ENCODE measurements at places on chromosomes 1 and 21.

DNA sequence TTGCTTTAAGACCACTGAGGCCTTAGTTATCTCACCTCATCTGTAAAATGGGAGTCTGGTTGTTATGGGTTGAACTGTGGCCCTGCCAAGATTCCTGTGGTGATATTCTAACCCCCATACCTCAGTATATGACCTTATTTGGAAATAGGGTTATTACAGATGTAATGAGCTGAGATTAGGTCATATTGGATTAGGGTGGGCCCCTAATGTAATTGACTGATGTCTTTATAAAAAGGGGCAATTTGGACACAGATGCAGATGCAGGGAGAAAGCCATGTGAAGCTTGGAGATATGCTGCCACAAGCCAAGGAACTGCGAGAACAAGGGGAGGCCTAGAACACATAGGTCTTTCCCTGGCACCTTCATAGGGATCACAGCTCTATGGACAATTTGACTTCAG is 3.9 kb downstream of the C1orf87 start:
- DNase-seq, result peak; percentile 15

DNA sequence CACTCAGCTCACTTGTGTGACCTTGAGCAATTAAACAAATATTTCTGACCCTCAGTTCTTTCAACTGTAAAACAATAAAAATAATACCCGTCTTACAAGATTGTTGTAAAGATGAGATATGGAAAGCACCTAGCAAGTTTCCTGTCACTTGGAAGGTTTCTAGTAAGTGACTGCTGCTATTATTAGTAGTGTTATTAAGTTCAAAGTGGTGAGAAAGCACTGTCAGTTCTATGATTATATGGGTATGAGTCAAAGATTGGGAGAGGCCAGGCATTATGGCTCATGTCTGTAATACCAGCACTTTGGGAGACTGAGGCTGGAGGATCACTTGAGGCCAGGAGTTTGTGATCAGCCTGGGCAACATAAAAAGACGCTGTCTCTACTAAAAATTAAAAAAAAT is 145.4 kb downstream of the C1orf21 start:
- DNase-seq, result no peak

DNA sequence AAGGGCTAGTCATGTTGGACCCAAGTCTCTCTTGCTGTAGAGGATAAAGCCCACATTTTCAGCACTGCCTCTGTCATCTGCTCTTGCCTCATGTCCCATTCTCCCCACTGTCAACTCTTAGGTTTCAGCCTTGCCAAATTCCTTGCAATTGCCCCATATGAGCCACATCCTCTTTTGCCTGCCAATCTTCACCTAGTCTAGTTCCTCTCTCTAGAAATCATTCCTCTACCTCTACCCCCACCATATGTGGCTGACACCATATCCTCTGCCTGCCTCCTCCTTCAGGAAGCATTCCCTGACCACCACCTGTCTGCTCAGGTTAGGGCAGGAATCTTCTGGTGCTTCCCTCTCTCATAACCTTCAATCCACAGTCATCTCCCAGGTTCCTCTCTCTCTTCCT is 38.2 kb downstream of the SLC9A1 start:
- DNase-seq, result peak; percentile 50

DNA sequence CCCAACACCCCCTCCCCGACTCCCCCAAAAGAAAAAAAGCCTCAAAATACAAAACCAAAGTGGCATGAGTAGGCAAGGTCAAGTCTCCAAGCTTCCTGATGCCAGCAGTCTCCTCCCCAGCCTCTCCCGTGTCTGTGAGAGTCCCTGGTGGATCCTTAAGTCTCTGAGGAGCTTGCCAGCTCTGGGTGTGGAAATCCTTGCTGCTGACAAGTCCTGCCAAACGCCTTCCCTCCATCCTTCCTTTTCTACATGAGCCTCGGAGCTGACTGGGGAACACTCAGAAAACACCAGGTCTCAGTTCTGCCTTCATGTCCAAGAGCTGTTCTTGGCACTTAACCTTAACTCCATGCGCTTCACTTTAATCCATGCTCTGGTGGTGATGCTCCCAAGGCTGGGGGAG is 3.7 kb upstream of the ETV3L start:
- no peak for DNase-seq

DNA sequence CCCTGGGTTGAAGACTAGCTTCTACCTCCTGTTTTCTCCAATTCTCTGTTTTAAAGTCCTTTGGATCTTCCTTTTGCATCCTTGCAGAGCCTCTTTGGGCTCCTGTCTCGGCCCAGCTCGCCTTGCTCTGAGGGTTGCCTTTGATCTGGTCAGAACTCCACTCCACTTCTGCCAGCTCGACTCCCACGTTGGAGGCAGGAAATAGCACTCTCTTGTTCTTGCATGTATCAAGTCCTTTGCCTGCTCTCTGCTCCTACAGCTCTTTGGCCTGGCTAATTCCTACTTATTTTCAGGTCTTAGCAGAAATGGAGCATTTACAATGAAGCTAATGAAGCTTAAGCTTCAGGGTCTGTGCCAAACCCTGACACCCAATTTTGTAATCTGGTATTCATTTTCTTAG is 21.1 kb upstream of the B3GALNT2 start:
- DNase-seq, result no peak

DNA sequence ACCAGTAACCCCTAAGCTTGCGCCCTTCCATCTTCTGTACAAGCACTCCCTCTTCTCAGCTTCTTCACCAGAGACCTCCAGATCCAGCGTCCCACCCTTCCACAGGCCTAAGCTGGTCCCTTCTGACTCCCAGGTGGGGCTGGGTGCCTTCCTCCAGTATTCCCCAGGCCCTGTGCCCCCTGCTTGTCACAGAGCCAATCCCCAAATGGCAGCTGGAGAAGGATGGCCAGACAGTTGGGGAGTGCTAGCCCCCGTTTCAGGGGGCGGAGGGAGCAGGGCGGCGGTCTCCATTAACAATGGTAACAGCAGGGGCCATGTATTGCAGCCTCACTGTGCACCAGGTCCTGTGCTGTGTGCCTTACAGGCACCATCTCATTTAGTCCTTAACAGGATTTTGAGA is 85.7 kb downstream of the KCNN3 start:
- DNase-seq, result no peak

DNA sequence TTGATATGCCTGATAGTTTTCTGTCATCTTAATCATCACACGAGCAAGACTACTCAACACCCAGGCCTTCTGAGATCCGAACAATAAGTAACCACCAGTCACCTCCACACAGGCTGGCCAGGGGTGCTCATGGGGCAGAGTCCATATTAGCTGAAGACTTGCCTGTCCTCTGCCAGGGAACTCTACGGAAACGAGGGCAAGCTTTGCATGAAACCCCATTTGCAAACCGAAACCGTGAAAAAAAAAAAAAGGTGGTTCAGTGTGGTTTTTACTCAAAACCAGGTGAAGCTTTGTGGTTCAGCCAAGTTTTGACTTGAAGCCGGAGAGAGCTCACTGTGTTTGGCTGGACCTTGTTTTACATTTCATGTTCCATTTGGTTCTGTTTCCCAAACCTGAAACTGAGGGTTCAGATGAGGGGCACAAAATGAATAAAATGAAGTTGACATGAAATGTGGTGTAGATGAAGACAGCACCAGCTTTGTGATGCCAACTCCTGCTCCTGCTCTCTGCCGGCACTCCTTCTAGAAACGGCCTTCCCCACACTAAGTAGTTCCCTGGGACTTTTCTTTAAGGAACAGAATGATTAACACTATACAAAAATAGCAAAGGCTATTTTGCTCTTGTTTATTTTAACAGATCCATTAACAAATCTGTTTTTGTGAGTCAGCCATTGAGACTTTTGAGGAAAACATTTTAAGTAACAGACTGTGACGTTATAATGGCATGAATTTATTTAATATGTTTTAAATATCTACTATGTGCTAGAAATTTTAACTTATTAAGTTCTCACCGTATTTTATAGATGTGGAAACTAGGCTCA is 74.7 kb downstream of the RUNX1 start:
- DNase-seq, result no peak

- DNase-seq, result peak; percentile 19
Measured at GRCh38 chr1:35454616-35455015, 102.6 kb downstream of the KIAA0319L start.

GRCh38 chr1:244675167-244675566 is 22.2 kb downstream of the DESI2 start:
- DNase-seq, result no peak

DNA sequence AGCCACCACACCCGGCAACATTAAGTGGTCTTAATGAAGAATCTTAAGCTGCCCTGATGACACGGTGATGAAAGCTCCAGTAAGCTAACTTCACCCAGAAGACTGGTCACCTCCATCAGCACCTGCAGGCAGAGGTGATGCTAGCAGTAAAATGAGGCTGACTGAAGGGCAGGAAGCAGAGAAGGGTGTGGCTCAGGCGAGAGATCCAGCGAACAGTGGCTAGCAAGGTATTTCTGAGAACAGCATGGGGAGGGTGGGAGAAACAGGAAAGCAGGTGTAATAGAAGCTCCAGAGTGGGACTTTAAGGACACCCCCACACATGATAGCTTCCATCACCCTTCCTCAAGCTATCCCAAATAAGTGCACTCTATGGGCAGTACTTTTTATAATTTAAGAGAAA is 15.9 kb upstream of the DISP1 start:
- DNase-seq, result no peak

DNA sequence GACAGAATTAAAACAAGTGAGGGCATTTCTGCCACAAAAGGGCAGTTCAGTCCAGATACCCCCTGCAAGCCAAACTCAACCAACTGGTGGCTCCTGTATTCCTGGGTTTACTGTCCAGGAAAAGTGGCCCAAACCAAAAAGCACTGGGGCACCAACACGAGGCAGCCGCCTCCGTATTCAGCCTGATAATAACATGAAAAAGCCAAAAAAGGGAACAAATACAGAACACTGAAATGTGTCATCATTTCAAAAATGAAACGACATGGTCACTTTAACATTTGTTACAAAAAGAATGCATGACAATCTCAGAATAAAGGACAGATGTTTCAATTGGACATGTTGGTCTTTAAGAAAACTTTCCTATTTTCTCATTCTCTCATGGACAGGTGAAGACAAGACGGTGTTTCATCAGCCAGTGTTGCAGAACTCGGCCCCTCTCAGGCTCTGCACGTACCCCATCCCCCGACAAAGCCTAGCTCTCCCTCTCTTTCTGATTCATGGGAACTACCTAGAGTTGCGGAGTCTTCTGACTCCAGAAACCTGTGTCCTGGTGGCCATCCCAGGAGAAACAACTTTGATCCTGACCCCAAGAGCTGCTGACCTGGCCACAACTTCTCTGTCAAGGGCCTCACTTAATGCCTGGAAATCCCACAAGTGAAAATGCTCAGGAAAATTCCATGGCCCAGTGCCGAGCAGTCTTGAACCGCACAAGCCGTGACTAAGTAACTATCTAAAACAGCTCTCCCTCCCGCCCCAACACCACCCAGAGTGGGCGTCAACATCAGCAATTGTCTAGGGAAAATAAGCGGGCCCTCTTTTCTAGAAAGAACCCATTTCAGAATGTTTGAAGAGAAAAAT is 27.1 kb downstream of the ZBTB17 start:
- peak; percentile 92 for DNase-seq

DNA sequence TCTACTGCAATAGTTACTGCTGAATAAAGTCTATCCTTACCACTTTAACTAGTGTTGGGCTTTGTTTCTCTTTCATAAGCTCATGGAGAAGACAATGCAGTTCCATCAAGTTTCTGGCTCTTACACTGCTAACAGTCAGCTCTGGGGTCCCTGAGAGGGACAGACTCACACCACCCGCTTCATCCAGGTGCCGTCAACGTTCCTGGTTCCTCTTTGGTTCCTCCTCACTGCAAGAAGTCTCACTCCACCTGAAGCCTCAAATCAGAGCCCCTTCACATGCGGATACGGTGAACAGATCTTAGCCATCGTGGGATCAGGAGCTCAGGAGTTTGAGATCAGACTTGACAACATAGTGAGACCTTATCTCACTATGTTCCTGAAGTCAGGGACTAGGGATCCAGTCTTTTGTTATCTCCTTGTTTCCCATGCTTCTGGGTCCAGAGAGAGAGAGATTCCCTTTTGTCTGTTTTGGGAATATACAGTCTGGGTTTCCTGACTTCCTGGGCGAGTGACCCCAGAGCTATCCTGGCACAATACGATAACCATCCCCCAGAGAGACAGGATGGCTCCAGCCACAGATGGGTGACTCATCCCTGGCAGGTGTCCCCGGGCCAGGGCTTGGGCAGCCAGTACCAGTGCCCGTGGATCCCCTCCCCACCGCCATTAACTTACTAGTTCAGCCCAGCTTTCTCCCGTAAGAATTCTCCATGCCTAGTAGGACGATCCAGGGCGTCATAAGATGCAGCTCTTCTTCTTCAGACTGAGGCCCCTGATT is 14.3 kb upstream of the PCP4 start:
- DNase-seq, result no peak

GRCh38 chr1:79585801-79586200 is 579.3 kb upstream of the ADGRL4 start:
- DNase-seq, result no peak

- no peak for DNase-seq
Measured at GRCh38 chr1:163337631-163338030, 15.9 kb downstream of the NUF2 start.

- no peak for DNase-seq
Measured at GRCh38 chr1:48007047-48007446, 9.9 kb upstream of the TRABD2B start.

DNA sequence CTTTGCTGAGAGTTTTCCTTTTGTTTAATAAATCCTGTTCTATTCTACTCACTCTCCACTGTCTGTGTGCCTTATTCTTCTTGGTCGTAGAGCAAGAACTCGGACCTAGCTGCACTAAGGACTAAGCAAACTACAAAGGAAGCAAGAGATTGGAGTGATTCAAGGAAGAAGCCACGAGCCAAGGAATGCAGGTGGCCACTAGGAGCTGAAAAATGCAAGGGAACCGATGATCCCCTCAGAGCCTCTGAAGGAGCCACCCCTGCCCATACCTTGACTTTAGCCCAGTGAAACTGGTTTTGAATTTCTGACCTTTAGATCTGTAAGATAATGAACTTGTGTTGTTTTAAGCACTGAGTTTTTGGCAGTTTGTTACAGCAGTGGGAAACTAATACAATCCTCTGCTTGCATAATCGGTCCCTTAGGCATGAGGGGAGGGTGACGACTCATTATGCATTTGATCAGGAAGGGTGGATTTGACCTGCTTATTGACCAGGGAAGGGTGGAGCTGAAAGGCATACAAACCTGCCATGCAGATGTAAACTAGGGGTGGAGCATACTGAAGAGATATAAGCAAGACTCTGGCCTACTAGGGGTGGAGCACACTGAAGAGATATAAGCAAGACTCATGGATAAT is 6.2 kb upstream of the CA6 start:
- peak; percentile 38 for DNase-seq

DNA sequence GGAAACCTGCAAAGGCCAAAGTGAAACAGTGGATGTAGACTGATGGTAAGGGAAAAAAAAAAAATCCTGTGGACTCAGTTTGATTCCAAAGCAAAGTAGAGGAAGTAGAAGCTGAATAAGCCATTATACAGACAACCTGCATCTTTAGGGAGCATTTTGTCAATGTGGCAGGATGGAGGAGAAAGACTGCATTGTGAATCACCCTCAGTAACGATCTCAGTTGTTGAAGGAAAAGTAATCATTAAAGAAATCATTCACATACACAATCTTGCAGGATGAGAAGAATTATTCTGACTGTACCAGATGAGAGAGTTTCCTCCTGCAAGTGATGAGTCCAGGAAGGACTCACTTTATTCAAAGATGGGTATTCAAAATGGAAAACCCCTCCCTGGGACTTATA is 45.1 kb upstream of the TRIM67 start:
- DNase-seq, result no peak
